SJCRH30 (cell line): ENCODE measurements at places on chromosomes 1 and 21.

DNA sequence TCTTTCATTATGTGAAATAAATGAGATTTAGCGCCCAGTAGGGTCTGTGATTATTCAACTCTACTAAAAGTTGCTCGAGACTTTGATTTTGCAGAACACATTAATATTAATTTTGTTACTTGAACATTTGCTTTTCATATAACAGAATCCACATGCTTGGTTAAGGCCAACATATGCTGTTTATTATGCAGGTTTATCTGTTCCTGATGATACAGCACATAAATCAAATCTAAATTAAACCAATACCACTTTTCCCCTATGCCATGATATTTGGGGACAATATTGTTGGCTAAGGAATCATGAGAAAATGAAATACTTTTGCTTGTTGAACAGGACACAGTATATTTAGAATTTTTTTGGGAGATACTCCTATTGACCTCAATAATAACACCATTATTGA lies 291.1 kb downstream of the USP25 start:
- no peaks in the 10 kb centered on the region for H3K36me3 ChIP-seq
- no peak overlapping the region for H3K4me3 ChIP-seq
- no peaks in the 10 kb centered on the region for H3K27me3 ChIP-seq
- no peaks in the 10 kb centered on the region for H3K4me1 ChIP-seq

DNA sequence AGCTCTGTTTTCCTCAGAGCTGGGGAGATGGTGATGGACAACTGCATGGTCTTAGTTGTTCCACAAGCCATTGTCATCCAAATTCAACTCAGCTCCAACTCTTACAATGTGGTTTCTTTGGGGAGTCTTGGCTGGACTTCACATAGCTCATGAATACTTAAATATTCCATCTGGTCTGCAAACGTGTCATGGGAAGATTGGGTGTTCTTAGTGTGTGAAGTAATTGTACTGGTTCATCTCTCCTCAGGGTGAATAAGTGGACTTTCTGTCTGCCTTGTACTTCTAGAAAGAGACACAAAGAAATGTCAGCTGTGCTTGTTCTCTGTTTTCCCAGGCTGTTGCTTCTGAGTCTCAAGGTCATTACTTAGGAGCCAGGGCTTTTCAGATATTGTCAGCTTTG lies 106.6 kb downstream of the VPS13D start:
- H3K4me3 ChIP-seq: no peak overlapping the region
- no peak for DNase-seq
- no peak overlapping the region for H3K27ac ChIP-seq
- H3K36me3 ChIP-seq: peaks cover 17% of the 10 kb centered on the region

DNA sequence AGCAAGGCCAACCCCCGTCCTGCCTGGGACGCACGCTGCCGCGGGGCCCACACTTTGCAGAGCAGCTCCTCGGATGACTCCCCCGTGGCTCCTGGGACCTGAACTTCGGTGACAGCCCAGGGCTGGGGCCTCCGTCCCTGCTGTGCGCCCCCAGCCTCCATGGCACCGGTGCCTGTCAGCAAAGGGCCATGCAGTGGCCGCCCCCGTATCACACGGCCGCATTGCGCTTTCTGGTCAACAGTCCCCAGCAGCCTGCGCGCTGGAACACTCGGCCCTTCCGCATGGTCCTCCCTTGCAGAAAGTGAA lies 18.0 kb downstream of the NADK start:
- no peak overlapping the region for H3K27ac ChIP-seq
- H3K36me3 ChIP-seq: peaks cover 70% of the 10 kb centered on the region
- H3K27me3 ChIP-seq: no peaks in the 10 kb centered on the region
- DNase-seq: no peak

- peak within 1 kb of the TSS; percentile 50 for H3K4me3 ChIP-seq
- H3K4me1 ChIP-seq: peaks cover 20% of the 10 kb centered on the region
- peak; percentile 41 for DNase-seq
- H3K27me3 ChIP-seq: no peaks in the 10 kb centered on the region
Measured at GRCh38 chr1:27872059-27872801, at the start of gene THEMIS2. THEMIS2 (plus strand) TSS chr1:27872544; CDS start chr1:27872572, 28 bp downstream.

GRCh38 chr21:38472412-38473108 lies 25.7 kb downstream of the ERG start:
- no peak overlapping the region for H3K4me3 ChIP-seq
- H3K4me1 ChIP-seq: no peaks in the 10 kb centered on the region
- H3K36me3 ChIP-seq: no peaks in the 10 kb centered on the region
- H3K27me3 ChIP-seq: no peaks in the 10 kb centered on the region
- H3K27ac ChIP-seq: no peak overlapping the region

GRCh38 chr21:31993826-31994825 lies 121.3 kb downstream of the HUNK start:
- no peak overlapping the region for H3K27ac ChIP-seq
- no peak for DNase-seq
- no peak overlapping the region for H3K4me3 ChIP-seq
- H3K36me3 ChIP-seq: peaks cover 59% of the 10 kb centered on the region
- no peaks in the 10 kb centered on the region for H3K27me3 ChIP-seq

GRCh38 chr21:25722631-25723030 lies 12.1 kb downstream of the ATP5PF start:
- DNase-seq: no peak
- H3K4me3 ChIP-seq: no peak overlapping the region
- no peaks in the 10 kb centered on the region for H3K4me1 ChIP-seq
- peaks cover 52% of the 10 kb centered on the region for H3K36me3 ChIP-seq

GRCh38 chr1:38777464-38777957 lies 82.1 kb downstream of the RRAGC start:
- no peak for DNase-seq
- H3K4me1 ChIP-seq: peaks cover 6% of the 10 kb centered on the region; the same call in 1 of the 2 replicates
- H3K27ac ChIP-seq: no peak overlapping the region
- H3K27me3 ChIP-seq: no peaks in the 10 kb centered on the region

- no peaks in the 10 kb centered on the region for H3K27me3 ChIP-seq
- H3K4me1 ChIP-seq: no peaks in the 10 kb centered on the region
- no peak overlapping the region for H3K4me3 ChIP-seq
- DNase-seq: no peak
- H3K27ac ChIP-seq: no peak overlapping the region
Measured at GRCh38 chr1:245906207-245906606, 600.9 kb downstream of the SMYD3 start.

GRCh38 chr1:7721940-7722669 lies 49.0 kb upstream of the VAMP3 start:
- no peaks in the 10 kb centered on the region for H3K4me1 ChIP-seq
- peaks cover 60% of the 10 kb centered on the region for H3K27me3 ChIP-seq
- no peaks in the 10 kb centered on the region for H3K36me3 ChIP-seq
- H3K4me3 ChIP-seq: no peak overlapping the region
- no peak for DNase-seq
- H3K27ac ChIP-seq: no peak overlapping the region

DNA sequence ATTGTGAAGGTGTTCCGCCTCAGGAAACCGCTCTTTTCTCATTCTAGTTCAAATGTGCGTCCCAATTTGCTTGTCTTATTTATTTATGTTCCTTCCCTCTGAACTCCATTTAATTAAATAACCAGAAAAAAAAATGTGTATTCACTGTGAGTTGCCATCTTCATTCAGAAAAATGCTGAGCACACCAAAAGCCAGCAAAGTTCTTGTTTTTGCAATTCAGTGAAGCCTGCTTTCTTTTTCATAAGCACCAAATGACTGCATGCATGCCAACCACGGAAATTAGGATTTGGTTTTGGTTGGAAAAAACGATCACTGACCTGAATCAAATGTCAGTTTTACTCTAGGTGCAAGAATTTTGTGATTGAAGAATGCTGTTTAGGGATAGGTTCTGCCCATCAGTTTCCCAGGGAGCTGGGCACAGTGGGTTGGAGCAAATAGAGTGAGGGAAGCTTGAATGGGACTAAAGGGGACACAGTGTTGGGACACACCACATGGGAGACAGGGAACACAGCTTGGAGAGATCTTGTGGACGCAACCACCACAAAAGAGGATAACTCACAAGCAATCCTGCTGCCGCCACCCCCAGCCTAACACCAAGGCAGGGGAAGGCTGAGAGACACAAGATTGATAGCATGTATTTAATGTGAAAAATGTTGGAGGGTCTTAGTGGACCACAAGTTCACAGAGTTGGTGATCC lies 183.4 kb upstream of the GALNT2 start:
- no peak overlapping the region for H3K4me3 ChIP-seq
- no peak overlapping the region for H3K27ac ChIP-seq
- peaks cover 13% of the 10 kb centered on the region; the same call in 1 of the 2 replicates for H3K27me3 ChIP-seq
- no peak for DNase-seq

- no peak overlapping the region for H3K27ac ChIP-seq
- no peaks in the 10 kb centered on the region for H3K36me3 ChIP-seq
- H3K4me1 ChIP-seq: no peaks in the 10 kb centered on the region
Measured at GRCh38 chr1:53369761-53370160, 41.9 kb upstream of the LRP8 start.

DNA sequence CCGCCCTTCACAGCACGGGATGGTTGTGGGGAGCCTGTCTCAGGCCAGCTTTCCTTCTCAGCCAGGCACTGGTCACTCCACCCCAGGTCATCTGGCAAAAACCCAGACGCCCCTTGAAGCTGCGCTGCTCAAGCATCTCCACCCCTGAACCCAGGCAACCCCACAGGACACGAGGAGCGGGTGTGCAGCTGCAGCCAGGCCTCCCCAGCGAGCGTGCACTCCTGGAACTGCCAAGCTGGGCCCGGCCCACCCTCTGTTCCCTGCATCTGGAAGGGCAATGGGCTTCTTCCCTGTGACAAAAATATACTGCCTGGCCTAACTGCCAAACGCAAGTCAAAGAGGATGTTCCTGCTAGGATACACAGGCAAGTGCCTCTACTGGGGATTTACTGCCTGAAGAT lies 39.7 kb downstream of the SLC66A1 start:
- no peak overlapping the region for H3K4me3 ChIP-seq
- H3K27me3 ChIP-seq: no peaks in the 10 kb centered on the region
- H3K4me1 ChIP-seq: no peaks in the 10 kb centered on the region
- DNase-seq: no peak

GRCh38 chr21:37266515-37267221 lies 466 bp downstream of the VPS26C start:
- H3K27me3 ChIP-seq: no peaks in the 10 kb centered on the region
- H3K27ac ChIP-seq: peak overlapping the region; percentile 36
- H3K36me3 ChIP-seq: no peaks in the 10 kb centered on the region
- H3K4me3 ChIP-seq: peak overlapping the region; percentile 65
- DNase-seq: peak; percentile 59

- 0 out of 2 replicates have a peak, but pooled peaks cover 3% of the 10 kb centered on the region for H3K27me3 ChIP-seq
- no peak for DNase-seq
- no peak overlapping the region for H3K27ac ChIP-seq
- no peak overlapping the region for H3K4me3 ChIP-seq
- no peaks in the 10 kb centered on the region for H3K36me3 ChIP-seq
Measured at GRCh38 chr1:231157311-231157710, 4.5 kb upstream of the TRIM67 start.

DNA sequence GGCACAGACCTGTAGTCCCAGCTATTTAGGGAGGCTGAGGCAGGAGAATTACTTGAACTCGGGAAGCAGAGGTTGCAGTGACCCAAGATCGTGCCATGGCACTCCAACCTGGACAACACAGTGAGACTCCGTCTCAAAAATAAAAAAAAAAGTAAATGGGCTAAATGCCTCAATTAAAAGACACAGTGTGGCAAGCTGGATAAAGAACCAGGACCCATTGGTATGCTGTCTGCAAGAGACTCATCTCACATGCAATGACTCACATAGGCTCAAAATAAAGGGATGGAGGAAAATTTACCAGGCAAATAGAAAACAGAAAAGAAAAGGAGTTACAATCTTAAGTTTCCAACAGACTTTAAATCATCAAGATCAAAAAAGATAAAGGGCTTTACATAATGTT lies 40.3 kb downstream of the ACBD6 start:
- H3K4me3 ChIP-seq: no peak overlapping the region
- H3K27me3 ChIP-seq: no peaks in the 10 kb centered on the region
- no peak for DNase-seq

- no peak for DNase-seq
- peaks cover 34% of the 10 kb centered on the region for H3K4me1 ChIP-seq
- H3K4me3 ChIP-seq: no peak overlapping the region
- peaks cover 12% of the 10 kb centered on the region; the same call in 1 of the 2 replicates for H3K36me3 ChIP-seq
Measured at GRCh38 chr1:118947003-118947765, 41.0 kb downstream of the TBX15 start.

DNA sequence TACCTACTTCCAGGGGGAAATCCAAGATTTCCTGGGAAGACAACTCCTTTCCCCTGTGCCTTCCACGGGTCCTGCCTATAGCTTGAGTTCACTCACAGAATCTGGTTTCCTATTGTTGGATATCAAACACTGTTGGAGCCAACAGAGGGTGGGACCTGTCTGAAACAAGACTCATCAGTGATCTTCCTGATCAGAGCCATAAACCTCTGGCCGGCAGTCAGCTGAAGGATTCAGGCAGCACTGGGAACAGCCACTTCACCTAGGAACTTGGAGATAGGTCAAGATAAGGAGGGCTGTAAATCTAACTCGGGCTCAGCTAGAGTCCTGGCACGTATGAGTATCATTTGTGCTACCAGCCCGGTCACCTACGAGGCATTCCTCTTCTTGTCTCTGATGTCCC lies 23.3 kb downstream of the SH3BP5L start:
- no peaks in the 10 kb centered on the region for H3K36me3 ChIP-seq
- H3K4me1 ChIP-seq: no peaks in the 10 kb centered on the region
- H3K27me3 ChIP-seq: no peaks in the 10 kb centered on the region
- no peak overlapping the region for H3K27ac ChIP-seq

- no peaks in the 10 kb centered on the region for H3K4me1 ChIP-seq
- no peak overlapping the region for H3K4me3 ChIP-seq
- 0 out of 2 replicates have a peak, but pooled peaks cover 2% of the 10 kb centered on the region for H3K27me3 ChIP-seq
- no peaks in the 10 kb centered on the region for H3K36me3 ChIP-seq
- DNase-seq: no peak
Measured at GRCh38 chr21:38268864-38269575, 12.2 kb downstream of the KCNJ15 start.

- H3K36me3 ChIP-seq: no peaks in the 10 kb centered on the region
- H3K4me3 ChIP-seq: no peak overlapping the region
- no peaks in the 10 kb centered on the region for H3K27me3 ChIP-seq
- H3K27ac ChIP-seq: no peak overlapping the region
Measured at GRCh38 chr1:248804771-248805681, 20.7 kb downstream of the SH3BP5L start.

DNA sequence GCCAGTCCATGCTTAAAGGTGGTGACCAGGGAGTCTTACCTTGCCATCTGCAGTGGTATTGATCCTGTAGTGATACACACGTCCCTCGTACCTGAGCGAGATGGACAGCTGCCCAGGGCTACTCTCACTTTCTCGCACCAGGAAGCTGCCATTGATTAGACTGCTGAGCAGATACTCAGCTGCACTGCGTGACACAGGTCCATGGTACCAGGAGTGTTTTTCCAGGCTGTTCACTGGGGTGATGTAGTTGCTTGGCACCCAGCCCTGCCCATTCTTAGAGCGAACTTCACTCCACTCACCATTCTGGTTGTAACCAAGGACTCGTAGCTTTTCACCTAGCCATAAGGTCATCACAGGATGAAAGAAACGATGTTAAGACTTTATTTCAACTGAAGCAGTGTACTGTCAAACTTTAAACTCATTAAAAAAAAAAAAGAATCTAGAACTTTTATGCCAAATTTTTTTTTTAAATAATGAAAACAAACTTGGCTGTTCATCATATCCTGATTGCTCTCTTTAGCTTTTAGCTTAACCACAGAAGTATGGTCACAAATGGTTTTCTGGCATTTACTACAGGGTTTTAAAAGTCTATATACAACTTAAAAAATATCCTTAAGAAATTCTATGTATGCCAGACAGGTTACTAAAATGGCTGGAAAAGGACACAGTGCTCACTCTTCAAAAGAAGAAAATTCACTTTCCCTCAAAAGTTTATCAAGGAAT lies 44.6 kb downstream of the TOR3A start:
- H3K36me3 ChIP-seq: peaks cover 18% of the 10 kb centered on the region; the same call in 1 of the 2 replicates
- no peaks in the 10 kb centered on the region for H3K4me1 ChIP-seq
- no peaks in the 10 kb centered on the region for H3K27me3 ChIP-seq
- H3K27ac ChIP-seq: no peak overlapping the region
- no peak overlapping the region for H3K4me3 ChIP-seq
- DNase-seq: no peak

GRCh38 chr1:2208309-2209239 lies 14.0 kb upstream of the FAAP20 start:
- H3K4me1 ChIP-seq: peaks cover 43% of the 10 kb centered on the region
- no peaks in the 10 kb centered on the region for H3K36me3 ChIP-seq
- no peak overlapping the region for H3K27ac ChIP-seq
- peaks cover 9% of the 10 kb centered on the region; the same call in 1 of the 2 replicates for H3K27me3 ChIP-seq
